ENCODE measurements at places on chromosomes 1 and 21.
A peak's percentile ranks its signal among the peaks of the same experiment; 100 is the strongest.

DNA sequence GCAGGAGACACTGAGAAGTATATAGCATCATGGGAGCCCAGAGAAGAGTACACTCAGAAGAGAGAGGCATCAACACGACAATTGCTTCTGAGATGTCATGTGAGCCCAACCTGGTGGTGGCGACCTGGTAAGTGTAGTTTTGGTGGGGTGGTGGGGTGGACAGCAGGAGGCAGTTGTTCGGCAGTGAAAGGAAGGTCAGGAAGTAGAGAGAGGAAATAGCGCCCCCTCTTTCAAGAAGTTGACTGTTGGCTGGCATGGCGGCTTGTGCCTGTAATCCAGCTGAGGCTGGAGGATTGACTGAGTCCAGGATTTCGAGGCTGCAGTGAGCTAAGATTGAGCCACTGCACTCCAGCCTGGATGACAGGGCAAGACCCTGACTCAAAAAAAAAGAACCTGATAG is 12.6 kb downstream of the RSPO1 start:
- no peak for DNase-seq

GRCh38 chr1:147246910-147247655 is 4.6 kb downstream of the CHD1L start:
- no peak for DNase-seq

DNA sequence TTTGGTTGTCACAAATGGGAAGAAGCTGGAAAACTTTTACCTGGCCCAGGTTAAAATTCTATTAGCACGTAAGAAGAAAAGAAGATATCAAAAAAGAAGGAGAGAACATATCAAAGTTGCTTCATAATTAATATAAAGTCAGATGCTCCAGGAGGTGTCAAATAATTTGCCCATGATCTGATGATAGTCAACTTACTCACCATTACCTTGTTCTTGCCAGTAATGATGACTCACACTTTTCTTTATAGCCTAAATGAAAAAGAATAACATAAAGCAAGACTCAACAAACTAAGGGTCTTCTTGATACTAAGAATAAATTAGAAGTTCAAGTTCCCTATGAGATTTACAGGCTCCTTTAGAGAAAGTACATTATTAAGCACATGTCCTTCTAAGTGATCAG is 580.4 kb downstream of the TTLL7 start:
- DNase-seq, result no peak

DNA sequence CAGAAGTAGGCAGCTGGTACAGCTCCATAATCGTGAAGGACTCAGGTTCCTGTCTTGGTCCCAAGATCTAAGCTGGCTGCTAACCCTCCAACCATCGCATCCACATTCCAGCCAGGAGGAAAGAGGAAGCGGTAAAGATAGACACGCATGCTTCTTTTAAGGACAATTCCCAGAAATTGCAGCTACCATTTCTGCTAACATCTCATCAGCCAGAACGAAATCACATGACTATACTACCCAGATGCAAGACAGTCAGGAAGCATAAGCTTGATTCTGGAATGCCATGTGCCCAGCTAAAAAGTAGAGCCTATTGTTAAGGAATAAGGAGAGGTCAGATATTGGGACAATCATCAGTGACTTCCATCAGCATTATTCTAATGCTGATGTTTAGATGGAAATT is 110.4 kb downstream of the EPHB2 start:
- DNase-seq, result no peak

DNA sequence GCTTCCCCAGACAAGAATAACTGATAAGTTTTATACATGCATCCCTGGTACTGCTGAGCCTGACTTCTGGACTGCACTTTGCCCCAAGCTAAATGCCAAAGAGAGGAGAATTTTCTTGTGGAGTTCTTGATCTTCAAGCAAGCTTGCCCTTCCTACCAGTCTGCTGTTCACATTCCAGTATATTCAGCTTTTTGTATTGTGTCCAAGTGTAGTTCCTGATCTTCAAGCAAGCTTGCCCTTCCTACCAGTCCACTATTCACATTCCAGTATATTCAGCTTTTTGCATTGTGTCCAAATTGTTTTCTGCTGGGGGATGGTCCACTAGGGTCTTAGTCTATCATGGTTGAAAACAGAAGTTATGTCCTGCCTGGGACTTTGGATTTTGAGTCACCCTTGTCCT is 894 bp upstream of the TSEN15 start:
- DNase-seq, result no peak

- no peak for DNase-seq
Observed at GRCh38 chr1:180237869-180238476, 7.9 kb downstream of the LHX4 start.

DNA sequence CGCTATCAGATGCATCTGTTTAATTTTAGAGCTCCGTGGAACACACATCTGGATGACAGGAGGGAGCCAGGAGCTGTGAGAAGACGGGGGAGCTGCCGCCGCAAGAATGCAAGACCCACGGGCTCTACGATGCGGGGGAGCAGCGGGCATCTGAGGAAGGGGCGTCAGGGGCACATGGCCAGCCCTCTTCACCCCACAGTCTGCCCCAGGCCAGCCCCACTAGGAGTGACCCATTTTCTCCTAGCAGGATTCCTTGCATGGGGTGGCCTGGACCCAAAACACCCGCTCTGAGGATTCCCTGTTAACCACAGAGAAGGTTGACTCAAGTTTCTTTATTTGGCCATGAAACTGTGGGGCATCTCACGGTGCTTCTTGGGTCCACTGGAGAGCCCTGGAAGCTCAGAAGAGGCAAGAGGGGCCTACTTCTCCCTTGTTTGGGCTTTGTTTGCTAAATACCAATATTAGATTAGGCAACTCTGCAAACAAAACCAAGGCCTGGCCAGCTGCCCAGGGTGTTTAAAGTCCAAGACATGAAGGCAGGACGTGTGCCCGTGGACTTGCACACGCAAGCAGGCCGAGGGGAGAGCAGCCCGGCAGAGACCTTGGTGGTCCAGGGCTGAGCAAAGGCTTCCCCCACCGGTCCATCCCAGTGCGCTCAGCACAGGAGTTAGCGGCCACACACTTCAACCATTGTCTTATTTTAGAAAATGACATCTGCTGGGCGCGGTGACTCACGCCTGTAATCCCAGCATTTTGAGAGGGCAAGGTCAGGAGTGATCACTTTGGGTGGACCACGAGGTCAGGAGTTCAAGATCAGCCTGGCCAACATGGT is 89.8 kb downstream of the DHRS3 start:
- DNase-seq, result no peak

GRCh38 chr1:195173753-195174152 is 1434.5 kb downstream of the KCNT2 start:
- no peak for DNase-seq

DNA sequence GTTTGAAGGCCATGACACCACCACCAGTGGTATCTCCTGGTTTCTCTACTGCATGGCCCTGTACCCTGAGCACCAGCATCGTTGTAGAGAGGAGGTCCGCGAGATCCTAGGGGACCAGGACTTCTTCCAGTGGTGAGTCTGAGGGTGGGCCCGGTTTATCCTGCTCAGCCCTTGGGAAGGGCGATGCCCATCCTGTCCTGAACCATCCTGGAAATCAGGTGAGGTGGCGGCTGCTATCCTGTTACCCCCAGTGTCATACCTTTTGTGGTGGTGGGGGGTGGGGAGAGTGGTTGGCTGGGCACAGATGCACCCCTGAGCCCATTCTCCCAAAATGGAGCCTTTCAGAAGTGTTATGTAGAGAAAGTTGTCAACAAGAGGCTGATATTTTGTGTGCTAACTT is 16.3 kb downstream of the CYP4B1 start:
- DNase-seq, result no peak

DNA sequence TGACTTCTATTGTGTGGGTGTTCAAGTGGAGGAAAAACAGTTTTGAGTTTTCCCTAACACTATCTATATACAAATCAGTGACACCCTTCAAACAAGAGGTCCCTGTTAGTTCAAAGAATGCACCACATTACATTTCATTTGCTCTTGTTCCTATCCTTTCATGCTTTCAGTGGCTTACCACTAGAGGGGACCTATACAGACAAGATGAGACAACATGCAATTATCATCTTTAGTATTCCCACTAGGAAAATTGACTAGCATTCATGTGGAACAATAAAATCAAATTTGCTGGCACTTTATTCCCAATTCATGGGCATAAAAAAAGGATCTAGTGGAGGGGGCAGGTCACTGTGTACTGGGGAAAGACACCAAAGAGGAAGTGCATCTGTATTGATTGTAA is 13.3 kb upstream of the SIPA1L2 start:
- no peak for DNase-seq

- DNase-seq, result no peak
Observed at GRCh38 chr1:24322470-24323177, 3.5 kb downstream of the GRHL3 start.

DNA sequence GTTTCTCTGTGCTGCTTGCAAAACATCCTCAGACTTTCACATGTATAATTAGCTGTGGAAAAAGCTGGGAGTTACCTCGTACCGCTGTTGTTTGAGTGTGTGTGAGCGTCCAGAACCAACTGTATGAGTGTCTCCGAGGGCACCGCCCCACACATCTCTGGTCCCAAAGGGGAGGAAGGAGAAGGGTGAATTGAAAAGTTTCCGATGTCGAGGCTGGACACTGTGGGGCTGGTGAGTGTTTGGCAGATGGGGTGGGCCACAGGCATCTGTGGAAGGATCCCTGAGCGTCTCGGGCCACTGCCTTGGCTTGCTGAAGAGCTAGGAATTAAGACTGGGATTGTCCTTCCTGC is 1.2 kb downstream of the ATP2B4 start:
- DNase-seq, result no peak

- DNase-seq, result no peak
Observed at GRCh38 chr1:209291715-209292114, 291.8 kb upstream of the CAMK1G start.

- DNase-seq, result no peak
Observed at GRCh38 chr1:121558514-121558913, 373.7 kb downstream of the SRGAP2C start.

- no peak for DNase-seq
Observed at GRCh38 chr1:180917306-180918065, 4.8 kb downstream of the KIAA1614 start.

GRCh38 chr21:42337830-42338728 is 12.7 kb downstream of the TFF2 start:
- DNase-seq, result peak; percentile 70

DNA sequence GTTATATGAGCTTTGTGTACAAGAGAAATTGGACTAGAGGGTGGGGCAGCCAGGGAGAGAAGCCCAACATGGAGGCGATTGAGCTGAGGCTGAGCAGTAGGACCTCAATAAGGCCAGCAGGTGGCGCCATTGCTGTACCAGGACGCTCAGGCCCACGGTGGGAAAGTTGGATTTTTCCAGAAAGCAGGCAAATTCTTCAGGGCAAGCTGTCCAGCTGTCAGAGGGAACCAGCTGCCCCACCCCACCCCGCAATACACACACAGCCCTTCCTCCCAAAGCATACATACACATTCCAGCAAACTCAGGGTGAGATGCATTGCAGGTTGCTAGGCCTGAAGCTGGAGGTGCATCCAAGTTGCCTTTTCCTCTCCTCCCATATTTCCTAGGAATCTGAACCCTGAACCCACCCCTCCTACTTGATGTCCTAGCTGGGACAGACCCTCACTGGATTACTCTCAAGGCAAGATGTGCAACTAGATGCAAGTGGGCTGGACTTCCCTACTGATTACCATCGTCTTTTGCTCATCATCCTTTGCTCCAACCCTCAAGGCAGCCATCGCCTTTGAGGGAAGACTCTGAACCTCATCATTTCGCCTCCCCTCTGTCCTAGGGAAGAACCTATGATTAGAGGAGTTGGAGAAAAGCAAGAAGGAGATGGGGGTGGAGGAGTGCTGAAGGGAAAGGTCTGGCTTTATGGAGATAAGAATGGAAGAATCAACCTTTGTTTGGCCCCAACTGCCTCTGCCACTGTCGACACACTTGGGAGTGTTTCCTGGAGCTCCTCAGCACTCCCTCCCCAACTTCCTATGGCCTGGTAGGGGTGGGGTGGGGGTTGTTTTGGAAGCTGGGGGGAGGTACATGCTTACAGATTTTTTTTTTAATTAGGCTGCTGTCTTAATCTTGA is 25.5 kb downstream of the CD34 start:
- DNase-seq, result peak; percentile 41

- peak; percentile 41 for DNase-seq
Observed at GRCh38 chr1:47507881-47508701, 70.2 kb downstream of the FOXD2 start.

GRCh38 chr21:29072873-29073221 is 601 bp downstream of the CCT8 start:
- no peak for DNase-seq

DNA sequence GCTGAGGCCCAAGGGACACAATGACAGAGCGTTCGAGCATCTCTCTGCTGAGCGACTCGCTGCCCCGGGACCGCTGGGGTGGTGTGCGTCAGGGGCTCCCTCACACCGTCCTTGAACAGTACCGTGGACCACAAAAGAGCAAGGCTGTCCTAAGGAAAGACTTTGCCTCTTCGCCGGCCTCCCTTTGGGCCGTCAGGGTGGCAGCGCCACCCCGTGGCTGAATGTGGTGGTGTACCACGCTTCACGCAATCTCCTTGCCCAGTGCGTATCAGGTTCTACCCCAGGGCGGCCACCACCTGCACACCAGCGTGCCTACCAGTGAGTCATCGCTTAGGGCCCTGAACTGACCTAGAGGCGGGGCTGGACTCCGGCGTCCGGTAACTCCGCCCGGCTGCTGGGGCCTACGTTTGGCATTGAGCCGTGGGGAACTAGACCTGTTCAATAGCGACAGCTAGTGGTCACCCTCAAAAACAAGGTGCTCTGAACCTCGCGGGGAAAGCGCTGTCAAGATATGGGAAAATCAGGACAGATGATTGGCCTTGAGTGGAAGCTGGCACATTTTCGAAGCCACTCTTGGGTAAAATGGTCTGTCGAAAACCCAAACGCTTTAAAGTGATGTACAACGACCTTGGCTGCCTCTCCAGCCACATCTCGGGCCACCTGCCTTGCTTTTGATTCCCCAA is 8.1 kb upstream of the TRAF3IP3 start:
- peak; percentile 95 for DNase-seq

DNA sequence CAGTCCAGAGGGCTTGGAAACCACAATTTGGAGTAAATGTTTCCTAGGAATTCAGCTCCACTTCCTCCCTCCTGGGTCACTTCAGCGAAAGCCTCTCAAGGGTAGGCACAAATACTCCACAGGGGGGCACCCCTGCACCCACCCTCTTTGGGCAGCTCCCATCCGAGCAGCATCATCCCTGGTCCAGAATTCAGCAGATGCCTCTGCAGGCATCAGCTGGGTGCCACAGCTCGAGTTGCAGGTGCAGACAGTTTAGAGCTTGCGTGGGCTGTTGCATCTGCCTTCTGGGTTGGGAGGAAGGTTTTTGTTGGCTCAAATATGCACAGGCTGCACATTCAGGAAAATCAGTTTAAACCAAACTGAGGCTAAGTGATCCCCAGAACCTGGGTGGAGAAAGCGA is 25.0 kb downstream of the KANK4 start:
- no peak for DNase-seq

GRCh38 chr1:165169028-165169427 is 187.5 kb downstream of the LMX1A start:
- no peak for DNase-seq

- DNase-seq, result no peak
Observed at GRCh38 chr1:82390627-82391026, 589.9 kb downstream of the ADGRL2 start.

Measured in stimulated activated naive B cell treated with anti-CD40 and anti-IgM and Interleukin-4, amounts not matched to agents 10 μg/mL and 1 μg/mL and 100 μg/mL, for 72 hours (primary cell).